ENCODE measurements at places on chromosomes 7 and 10.

GRCh38 chr10:75809003-75809402, 377.6 kb downstream of the LRMDA start:
- no peak for DNase-seq

DNA sequence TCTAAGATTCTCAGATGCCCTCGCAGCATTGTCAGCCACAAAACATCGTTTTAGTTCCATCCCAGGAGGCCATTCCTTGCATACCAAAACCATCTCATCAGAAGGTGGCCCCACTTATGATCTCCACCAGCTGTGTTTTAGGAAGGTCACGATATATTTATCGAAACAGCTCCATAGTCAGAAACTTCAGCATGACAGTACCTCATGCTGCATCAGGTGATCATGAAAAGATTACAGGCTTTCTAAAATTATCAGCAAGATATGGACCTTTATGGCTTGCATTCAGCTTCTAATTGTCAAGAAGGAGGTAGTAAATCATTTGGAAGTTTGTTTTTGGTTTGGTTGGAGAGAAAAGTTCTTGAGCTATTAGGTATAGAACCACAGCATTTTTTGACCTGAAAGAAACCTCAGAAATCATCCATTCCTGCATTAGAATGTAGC, 20.0 kb downstream of the JAZF1 start:
- no peak for DNase-seq

DNA sequence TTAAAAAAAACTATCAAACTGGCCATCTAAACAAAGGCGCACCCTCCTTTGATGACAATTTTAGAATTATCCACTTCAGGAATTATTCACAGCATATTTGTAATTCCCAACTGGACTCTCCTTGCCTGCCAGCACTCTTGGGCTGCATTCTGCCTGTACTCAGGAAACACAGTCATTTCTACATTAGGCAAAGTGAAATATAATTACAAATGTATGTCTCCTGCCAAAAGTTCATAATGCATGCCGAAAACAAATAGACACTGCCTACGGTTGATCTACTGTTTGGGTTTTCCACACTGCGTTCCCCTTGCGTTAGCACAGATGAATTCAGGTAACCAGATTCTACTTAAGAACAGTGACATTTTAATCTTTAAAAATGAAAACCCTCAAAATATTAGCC, 1.9 kb downstream of the HGF start:
- DNase-seq: no peak

DNA sequence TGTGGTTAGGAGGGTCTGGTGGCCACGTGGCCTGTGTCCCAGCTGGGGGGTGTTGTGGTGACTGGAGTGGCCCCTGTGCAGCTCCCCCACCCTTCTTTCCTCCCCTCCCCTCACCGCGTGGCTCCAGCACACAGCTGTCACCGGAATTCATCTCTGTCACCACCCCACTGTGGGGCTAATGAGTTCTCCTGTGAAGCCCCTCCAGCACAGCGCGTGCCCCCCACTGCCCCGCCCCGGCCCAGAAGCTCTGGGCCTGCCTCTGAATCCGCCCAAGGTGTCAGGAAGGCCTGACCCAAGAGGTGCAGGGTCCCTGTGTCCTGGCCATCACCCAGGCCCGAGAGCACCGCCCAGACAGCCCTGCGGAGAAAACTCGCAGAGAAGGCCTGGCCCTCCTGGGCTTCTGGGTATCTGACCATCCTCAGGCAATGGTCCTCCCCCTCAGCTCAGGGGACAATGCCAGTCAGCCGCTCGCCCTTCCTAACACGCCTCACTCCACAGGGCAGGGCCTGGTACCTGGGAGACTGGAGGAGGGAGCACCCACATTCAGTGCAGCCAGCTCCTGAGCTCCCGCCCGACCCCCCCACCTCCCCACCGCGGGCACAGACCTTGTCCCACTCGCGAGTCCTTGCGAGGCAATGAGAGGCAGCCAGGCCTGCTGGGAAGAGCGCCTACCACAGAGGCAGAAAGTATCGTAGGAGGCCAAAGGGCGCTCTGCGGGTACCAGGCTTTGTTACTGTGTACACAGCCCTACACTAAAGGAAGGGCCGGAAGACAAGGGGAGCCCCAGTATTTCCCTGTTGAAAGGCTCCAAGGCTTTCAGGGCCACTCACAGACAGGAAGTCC, 38.2 kb downstream of the GBX1 start:
- no peak for DNase-seq

DNA sequence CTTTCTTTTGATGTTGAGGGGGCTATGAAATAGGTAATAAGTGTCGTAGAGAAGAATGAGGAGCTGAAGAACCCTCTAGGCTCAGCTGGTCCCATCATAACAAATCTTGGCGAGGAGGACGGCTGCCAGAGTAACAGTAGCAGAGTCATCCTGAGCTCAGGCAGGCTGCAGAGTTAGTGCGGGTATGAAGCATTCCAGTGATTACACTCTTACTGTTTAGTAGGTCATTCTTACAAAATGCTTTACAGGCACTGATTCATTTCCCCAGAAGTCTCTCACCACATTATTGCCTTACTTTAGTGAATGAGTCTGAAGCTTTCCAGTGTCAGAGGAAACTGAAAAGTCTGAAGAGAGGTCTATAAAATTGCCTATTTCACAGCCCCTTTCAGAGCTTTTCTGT, 43.9 kb upstream of the GPR158 start:
- DNase-seq: no peak

DNA sequence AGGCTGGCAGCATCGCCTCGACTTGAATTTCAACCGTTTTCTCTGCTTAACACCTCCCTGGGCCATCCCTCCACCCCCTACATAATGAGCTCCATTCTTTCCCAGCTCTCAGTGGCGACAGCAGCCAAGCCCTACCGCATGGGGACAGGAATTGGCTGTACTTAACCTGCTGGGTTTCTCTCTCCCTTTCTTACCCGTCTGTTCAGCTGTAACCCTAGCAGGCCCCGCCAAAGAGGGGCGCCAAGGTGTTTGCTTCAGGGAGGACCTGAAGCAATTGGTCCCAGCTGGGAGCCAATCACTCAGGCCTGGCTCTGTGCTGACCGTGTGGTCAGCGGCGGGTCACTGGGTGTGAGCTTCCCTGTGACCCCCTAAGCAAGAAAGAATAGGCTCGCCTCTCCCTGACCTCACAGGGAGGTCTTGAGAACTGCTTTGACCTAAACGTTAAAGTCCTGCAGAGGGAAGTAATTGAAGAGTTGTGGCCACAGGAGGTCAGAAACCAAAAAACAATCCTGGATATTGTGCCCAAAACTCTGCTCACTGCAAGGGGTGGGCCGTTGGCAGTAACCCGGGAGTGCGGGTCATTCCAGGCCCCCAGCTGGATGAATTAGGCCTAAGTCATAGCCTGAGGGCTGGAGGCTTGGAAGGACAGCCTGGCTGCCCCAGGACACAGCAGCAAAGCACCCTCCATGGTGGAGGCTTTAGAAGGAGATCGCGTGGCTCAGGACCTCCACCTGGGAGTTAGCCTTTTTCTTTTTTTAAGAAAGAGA, 114.6 kb downstream of the ITIH5 start:
- no peak for DNase-seq

GRCh38 chr10:17974505-17974904, 22.8 kb downstream of the SLC39A12 start:
- no peak for DNase-seq

- peak; percentile 55 for DNase-seq
Observed at GRCh38 chr10:76649723-76650127, 987.9 kb downstream of the KCNMA1 start.

DNA sequence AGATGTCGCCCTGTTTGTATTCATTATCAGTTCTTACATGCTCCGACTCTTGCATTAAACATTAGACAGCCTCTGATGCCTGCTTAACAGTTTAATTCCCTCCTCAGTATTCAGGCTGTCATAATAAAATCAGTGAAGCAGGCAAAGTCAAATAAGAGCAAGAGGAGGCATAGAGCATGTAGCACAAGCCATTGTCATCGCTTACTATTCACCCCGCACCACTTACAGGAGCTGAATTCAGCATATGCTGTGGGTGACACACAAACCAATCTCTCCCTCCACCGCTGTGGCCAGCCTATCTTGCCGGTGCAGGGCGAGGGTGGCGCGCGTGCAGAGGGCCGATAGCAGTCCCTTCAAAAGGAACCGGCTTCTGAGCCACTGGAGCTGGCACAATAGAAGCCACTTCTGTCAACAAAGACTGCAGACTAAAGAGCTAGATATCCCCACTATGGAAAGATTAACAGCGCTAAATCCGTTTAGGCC, 433.2 kb upstream of the MGMT start:
- no peak for DNase-seq

DNA sequence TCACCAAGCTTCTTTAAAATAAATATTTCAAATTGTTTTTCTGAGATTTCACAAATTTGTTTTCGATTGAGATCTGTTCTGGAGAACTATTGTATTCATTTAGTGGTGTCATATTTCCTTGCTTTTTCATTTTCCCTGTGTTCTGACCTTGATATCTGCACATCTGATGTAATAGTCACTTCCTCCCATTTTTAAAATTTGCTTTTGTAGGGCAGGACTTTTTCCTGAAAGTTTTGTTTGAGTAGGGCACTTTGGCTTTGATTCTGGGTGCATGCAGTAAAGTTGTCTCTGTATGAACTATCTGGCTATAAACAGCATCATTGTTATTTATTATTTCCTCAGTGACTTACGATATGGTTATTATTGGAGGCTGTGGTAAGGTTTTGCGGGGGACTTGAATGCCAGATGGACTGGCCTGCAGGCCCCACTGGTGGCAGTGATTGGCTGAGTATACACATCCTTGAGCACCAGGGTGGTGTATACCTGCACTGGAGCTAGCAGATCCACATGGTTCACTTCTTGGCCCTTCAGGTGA, 83.6 kb downstream of the CSTF2T start:
- DNase-seq: no peak

DNA sequence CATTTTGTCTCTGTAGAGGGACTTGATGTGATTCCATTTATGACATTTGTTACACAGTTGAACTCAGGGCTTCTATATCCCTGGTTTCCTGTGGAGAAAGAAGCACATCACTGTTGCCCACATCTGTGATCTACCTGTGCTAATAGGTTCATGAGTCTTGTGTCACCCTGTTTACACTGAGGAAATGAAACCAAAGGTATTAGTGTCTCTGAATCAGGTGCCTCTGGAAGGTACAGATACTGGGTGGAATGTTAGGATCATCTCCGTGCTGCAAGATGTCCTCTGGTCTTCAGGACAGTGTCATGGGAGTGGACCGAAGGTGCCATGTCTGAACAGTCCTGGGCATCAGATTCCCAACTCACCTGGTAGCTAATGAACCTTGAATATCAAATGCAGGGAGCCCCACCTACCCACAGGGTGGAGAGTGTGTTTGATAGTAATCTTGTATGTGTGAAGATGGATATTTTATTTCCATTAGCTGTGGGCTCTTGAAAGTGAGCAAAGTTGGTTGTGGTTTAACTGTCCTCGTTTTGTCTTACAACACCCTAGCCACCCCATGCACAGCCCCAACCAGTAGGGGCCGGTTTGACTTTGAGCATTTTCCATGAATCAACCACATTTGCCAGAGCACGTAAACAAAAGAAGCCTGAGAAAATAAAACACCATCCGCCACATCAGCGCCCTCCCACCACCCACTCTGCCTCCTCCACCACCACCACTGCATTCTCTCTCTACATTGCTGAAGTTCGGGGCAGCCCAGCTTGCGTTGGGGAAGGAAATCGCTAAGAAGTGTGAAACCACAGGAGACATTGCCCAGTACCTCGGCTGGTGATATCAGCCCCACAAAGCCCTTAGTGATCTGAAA, 40.7 kb downstream of the TARP start:
- DNase-seq: no peak

- peak; percentile 74 for DNase-seq
Observed at GRCh38 chr10:102120142-102120990, at the start of gene LDB1. Gene LDB1, minus strand, starts transcription at chr10:102120368. Its CDS starts 258 bp downstream, at chr10:102120110.

DNA sequence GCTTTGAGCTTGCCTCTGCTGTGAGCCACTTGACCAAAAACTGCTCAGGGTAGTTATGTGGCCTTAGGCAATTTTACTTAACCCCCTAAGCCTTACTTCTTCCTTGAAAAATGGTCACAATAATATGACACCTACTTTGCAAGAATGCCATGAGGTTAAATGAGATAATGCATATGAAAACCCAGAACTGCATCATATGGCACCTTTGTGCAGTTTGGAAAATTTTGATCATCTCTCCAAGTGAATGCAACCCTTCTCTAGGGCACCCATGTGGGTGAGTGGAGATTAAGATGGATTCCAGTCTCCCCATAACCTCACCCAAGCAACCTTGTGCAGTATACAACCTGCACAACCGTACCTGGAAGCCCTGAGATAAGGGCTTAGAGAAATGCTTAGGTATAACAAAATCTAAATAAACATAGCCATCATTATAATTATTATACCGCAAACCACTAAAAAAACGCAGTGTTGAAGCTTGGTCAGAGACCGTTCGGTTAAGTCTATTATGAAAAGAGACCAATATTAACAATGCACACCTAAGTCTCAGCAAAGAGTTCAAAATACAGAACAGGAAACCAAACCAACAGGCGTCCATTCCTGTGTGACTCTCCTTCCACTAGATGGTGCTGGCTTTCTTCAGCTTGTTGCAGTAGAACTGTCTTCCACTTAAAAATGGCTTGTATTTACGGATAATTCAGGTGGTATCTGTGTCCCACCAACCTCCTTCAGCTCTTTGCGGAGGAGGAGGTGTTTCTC, 21.0 kb upstream of the ASB15 start:
- peak; percentile 68 for DNase-seq

DNA sequence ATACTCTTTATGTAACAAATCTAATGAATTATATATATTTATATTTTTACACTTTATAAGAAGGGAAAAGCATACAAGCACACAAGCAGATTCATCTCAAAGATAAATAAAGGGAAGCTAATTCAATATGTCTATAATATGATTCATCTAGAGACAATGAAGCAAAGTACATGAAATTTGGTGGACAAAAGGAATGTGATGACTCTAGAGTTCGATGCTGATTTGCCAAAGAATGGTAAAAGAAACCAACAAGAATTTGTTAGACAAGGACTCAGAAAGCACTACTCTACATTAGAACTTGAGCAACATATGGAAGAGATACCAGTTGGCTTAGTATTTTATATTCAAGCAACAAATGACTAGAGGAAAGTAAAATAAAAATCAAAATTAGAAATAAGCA, 536.5 kb upstream of the TEX47 start:
- no peak for DNase-seq

Measured in MCF 10A (cell line).